Fibroblast of mammary gland (primary cell): ENCODE measurements at places on chromosomes 3 and 15.

DNA sequence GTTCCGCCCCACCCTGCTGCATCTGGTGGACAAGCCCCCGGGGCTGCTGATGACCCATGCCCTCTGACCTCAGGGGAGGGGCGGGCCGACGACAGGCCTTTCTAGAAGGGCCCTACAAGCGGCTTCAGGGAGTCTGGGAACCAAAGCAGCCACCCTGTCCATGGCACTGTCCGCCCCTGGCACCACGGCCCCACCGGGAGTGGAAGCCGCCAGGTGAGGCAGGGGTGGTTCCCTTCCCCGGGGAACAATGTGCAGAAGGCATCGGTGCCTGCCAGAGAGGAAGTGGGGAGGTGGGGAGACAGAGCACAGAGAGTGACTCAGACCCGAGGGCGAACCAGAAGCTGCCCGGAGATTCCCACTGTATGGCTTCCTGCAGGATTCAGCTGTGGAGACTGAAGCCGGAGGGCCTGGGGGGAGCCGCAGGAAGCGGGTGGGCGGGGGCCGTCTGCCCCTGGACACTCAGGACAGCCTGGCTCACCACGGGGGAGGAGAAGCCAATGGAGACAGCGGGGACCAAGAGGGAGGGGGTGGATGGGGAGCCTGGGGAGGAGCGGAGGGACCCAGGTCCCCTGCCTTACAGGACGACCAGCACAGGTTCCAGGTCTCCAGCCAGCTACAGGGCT lies 134.0 kb downstream of the TPRA1 start:
- DNase-seq, result peak; percentile 69

DNA sequence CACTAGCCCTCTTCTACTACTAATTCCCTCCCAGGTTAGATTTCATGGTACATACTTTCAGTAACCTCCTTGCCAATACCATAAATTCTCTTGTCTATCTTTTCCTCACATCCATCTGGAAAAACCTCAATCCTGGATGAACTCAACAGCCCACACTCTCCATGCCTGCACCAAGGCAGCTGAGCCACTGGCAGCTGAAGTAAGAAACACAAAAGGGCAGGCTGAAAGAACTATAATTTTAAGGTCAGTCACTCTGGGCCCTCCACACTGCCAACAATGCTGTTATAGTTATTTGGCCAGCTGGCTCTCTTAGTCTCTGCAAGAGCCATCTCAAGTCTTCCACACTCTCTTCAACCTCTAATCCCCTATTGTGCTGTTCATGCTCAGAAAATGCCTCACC lies 15.1 kb upstream of the TIPARP start:
- DNase-seq, result no peak

GRCh38 chr15:101573951-101574350 lies 78.2 kb downstream of the TM2D3 start:
- DNase-seq, result no peak

- no peak for DNase-seq
Measured at GRCh38 chr3:94965867-94966475, 903.1 kb downstream of the NSUN3 start.

DNA sequence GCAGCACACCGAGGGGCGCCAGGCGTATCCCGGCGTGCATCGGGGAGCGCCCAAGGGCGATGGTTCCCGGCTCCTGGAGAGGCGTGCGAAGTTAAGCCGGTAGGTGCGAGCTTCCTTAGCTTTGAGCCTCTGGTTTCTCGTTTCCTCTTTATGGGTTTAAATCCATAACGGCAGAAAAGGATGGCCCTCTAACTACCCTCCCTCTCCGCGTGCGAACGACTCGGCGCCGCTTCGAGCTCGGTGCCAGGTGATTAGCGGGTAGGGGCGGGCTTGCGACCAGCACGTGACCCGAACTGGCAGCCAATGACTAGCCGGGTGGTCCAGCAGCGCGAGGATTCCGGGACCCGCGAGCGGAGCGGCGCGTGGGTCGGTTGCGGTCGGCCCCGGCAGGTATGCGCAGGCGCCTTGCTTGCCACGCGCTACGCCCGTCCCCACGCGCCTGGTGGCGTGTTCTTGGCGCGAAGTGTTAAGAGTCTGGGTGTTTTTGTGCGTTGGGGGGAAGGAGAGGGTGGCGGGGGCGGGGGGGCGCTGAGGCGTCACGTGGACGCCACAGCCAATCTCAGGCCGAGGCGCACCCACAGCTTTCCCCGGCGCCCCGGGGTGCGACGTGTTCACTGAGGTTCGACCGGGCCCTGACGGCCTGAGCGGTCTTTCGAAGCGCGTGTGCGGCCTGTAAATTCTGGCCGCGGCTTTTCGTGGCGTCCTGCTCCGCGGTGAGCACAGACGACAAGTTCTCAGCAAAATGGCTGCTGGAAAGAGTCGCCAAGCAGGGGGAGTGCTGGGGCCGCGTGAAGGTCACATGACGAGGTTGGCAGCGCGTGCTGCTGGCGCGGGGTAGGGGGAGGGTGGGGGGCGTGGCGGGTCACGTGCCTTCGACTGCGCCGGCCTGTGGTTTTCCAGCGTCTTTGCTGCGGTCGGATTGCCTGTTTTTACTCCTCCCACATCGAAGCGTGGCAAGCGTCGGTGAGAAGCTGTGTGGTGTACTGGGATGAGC lies 38.7 kb upstream of the MGA start:
- peak; percentile 81 for DNase-seq

GRCh38 chr3:191065181-191065805 lies 133.7 kb upstream of the OSTN start:
- DNase-seq, result peak; percentile 94

DNA sequence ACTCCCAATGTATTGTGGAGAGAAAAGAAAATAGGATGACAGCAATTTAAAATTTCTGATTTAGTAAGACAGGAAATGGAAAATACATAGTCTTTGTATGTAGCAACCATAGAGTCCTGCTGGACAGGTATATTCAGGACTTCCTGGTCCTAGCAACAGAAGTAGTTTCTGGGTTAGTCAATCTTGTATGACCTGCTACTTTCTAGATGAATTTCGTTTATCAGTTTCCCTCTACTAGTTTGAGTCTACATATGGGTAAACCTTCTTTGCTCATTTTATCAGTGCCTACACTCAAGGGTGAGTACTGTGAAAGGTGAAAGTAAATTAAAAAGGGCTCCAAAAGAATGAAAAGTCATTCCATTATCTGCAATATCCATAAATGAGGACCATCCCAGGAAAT lies 309.8 kb downstream of the UNC13C start:
- DNase-seq, result no peak

DNA sequence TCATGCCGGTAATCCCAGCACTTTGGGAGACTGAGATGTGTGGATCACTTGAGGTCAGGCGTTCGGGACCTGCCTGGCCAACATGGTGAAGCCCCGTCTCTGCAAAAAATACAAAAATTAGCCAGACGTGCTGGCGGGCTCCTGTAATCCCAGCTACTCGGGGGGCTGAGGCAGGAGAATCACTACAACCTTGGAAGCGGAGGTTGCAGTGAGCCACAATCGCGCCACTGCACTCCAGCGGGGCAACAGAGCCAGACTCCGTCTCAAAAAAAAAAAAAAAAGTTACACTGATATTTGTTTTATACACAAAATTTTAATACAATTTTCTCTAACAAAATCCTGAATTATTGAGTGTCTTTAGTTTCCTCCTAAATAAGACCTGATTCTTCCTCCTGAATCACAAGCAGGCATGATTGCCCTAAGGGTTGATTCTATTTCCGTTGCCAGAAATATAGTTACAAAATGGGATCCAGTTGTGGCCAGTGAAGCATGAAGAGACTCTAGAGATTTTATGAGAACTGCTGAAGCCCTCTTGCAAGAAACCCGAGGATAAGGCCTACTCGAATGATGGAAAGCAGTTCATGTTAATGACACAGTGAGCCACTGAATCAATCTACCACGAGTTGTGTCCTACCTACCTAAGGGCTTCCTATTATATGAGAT lies 9.6 kb upstream of the SMARCC1 start:
- no peak for DNase-seq

DNA sequence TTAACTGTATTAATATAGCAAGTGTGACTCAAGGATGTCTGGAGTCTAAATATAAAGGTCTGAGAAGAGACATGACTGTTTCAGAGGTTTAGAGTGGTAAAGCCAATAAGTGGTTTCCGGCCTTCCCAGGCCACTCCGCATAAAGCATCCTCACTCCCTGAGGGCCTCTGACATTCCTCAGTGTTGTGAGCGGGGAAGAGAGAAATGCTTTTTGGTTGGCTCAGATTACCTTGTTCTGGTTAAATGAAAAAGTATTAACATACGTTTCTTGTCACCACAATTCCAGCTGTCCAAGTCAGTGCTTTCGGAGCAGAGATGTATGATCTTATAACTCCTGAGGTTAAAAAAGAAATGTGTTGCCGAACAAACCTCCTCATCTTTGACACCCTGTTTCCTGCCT lies 103.8 kb downstream of the RBMS3 start:
- peak; percentile 80 for DNase-seq

DNA sequence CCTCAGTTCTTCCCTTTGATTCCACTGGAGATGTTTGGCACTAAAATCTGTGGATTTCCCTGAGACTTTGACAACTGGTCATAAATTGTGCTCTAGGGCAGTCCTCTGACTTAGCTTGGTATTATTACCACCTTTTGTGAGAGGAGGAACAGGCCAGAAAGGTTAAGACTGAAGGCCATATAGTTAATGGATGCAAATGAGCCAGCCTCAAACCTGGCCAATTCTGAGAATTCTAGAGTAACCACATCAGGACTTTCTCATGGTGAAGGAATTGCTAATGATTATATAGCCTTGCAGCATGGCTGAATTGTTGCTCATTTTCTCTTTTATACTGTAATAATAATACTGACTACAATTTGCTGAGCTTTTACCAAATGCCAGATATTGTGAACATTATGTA lies 162.5 kb downstream of the CADPS start:
- DNase-seq, result no peak

GRCh38 chr3:52719618-52720017 lies 13.7 kb downstream of the SPCS1 start:
- no peak for DNase-seq

DNA sequence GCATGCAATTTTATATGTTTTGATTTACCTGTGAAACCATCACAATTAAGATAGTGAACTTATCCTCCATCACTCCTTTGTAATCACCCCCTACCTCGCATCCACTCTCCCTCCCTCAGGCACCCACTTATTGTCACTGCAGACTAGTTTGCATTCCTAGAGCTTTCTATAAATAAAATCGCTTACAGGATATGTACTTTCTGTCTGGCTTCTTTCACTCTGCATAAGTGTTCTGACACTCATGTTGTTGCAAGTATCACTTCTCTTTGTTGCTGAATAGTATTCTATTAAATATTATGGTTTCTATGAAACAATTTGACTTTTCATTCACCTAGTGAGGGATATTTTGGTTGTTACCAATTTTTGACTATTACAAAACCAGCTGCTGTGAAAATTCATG lies 139.3 kb downstream of the RSRC1 start:
- DNase-seq, result no peak

- no peak for DNase-seq
Measured at GRCh38 chr15:58522865-58523264, 91.1 kb downstream of the LIPC start.

- no peak for DNase-seq
Measured at GRCh38 chr3:172113710-172114109, 74.3 kb downstream of the FNDC3B start.

DNA sequence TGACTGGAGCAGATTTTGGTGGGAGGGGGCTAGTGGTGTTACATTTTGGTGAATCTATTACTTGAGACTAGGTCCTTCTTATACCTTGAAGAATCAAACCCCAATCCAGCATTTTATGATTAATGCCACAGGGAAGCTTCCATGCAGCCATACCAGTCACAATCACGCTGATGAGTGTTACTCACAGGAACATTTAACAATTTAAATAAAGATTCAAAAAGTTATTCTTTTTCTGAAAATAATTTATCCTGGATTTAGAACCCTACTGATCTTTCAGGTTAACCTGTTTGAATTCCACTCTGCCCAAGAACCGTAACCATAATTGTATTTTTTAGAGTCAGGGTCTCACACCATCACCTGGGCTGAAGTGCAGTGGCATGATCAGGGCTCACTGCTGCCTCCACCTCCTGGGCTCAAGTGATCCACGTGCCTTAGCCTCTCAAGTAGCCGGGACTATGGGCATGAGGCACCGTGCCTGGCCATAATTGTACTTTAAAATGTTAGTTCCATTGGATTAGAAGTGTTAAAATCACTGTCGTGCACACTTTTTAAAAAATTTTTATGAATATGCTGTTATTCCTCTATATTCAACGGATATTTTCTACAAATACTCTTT lies 929 bp upstream of the MTMR10 start:
- DNase-seq, result no peak

DNA sequence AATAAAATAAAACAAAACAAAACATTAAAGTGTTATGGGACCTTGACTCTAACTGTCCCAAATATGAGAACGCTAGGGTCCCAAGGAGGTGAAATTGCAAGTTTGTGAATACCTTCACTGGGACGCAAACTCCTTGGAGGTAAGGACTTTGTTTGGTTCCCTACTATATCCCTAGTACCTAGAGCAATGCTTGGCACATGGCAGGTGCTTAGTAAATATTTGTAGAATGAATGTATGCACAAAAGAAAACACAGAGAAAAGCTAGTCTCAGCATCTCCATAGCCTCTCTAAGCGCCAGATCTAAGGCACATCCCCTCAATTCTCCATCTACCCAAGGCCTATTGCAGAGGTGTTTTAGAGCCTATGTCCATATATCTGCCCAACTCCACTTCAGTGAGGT lies 30.5 kb downstream of the GPR176 start:
- DNase-seq, result no peak

DNA sequence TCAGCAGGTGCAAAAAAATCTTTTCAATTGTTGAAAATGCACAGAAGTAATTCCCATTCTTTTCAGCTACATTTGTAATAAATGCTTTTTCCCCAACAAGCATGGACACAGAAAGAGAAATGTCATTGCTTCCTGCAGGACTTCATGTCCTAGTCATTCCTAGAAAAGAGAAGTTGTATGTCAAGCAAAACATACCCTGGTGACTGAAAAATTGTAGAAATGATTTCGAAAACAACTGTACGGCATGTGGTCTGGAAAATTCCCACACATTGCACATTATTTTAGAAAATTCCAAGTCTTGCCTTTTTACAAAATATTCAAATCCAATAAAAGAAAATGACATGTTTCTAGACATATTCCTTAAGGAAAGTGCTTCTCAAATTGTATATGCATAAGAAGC lies 50.4 kb upstream of the ALCAM start:
- no peak for DNase-seq

DNA sequence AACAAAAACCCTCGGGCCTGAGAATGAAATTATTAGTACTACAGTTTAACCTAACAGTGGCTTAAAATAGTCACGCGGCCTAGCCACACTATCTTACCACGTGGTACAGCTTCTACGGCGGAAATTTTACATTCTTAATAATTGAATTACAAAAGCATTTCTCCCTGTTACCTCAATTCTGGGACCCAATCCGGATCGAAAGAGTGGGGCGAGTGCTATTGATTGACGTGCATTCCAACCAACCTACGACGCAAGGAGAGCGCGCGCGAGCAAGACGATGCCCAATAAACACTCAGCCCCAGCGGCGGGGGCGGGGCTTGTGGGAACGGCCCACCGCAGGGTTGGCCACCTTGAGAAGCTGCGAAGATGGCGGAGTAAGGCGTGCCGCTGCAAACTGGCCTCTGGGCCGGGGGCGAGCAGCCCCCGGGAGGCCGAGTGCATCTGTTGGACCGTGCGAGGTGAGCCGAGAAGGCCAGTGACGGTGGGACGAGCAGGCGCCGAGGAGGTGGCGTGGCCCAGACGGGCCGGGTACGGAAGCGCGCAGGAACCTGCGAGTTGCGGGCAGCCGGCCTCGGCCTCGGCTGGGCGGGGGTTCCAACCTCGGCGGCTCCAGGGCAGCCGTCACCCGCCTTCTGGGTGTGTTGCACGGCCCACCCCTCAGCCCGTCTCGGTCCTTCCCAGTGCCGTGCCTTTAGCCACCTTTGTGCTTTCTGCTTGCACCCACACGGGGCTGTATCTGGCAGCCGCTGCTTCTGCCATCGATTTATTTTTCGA lies 48.6 kb downstream of the OIP5 start:
- peak; percentile 99 for DNase-seq

GRCh38 chr3:181568248-181568647 lies 143.5 kb upstream of the SOX2 start:
- peak; percentile 50 for DNase-seq
